Activated naive CD8-positive, alpha-beta T cell treated with anti-CD3 and anti-CD28 coated beads for 36 hours (primary cell): ENCODE measurements at places on chromosomes 11 and 22. TPM values are rescaled to one million over a fixed set of nuclear protein-coding genes. Genes with fewer than 3 reads are reported as not detected.

GRCh38 chr11:72102631-72102945 lies 509 bp downstream of the LAMTOR1 start:
- no peak for DNase-seq

DNA sequence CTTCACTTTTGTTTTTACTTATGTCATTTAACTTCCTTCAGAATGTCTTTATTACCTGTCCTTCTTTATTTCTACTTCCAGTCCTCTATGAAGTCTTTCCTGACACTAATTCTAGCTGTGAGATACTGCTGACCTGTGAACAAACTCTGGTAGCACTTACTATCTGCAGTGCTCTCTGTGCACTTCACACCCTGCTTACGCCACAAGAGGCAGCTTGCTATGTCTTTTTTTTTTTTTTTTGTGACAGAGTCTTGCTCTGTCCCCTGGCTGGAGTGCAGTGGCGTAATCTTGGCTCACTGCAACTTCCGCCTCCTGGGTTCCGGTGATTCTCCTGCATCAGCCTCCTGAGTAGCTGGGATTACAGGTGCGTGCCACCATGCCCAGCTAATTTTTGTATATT lies 10.7 kb downstream of the STIM1 start:
- DNase-seq, result no peak

- DNase-seq, result no peak
Observed at GRCh38 chr11:99781074-99781473, 760.3 kb downstream of the CNTN5 start.

DNA sequence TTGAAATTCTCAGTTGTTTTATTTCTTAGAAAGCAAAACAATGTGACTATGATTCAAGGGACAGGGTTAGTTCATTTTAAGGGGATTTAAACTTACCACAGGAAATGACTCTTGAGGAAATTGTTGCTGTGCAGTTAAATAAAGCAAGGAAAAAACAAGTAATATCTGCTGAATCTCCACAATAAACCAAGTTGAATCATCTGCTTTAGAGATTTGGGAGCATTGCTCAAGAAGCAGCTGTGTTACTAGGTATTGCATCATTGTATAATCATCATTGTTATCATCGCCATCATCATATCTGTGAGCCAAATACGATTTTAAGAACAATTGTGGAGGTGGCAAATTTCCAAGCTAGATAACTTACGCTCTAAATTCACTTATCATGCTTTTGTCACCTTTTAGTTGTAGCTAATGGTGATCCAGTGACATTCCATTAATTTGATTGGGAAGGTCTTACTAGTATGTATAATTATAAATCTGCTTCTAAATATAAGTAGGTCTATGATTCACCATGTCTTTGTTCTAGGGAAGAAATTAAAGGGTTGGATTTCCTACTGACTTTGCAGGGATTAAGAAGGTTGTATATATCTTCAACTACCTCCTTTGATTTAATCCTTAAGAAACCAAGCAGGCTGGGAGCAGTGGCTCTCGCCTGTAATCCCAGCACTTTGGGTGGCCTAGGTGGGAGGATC lies 19.9 kb downstream of the MMP10 start:
- no peak for DNase-seq

- DNase-seq, result no peak
Observed at GRCh38 chr11:86555866-86556265, 116.5 kb downstream of the ME3 start.

DNA sequence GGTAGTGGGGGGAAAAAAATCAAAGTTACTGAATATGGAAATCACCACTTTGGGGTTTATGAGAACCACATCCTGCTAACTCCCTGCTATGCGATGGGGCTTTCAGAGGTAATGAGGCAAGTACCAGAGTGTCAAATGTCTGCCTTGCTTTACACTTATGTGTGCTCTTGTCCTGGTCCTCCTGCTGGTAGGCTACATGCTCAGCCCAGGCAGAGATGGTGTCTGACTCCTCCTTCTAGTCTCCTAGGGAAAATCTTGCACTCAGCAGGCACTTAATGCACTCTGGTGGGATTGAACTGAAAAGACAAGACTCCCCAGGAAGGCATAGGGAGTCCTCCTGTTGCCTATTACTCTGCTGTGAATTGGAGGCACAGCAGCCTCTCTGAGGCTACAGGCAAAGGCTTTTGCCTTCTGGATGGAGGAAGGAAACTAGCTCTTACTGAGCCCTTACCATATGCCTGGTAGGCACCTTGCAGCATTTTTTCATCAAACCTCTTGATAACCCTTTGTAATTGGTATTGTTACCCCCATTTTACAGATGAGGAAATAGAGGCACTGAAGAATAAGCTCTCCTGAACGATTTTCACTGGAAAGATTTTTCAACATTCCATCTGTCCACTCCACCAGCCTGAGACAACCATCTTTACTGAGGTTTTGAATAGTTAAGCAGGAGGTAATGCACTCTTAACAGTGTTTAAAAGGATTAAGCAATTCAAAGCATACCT lies 132.1 kb upstream of the PAX6 start:
- no peak for DNase-seq

DCHS1 gene
- 1.4 TPM for total RNA-seq

GRCh38 chr22:46726066-46726985 lies 11.7 kb downstream of the CERK start:
- DNase-seq, result no peak

PRG3 gene
- total RNA-seq, result not detected

DNA sequence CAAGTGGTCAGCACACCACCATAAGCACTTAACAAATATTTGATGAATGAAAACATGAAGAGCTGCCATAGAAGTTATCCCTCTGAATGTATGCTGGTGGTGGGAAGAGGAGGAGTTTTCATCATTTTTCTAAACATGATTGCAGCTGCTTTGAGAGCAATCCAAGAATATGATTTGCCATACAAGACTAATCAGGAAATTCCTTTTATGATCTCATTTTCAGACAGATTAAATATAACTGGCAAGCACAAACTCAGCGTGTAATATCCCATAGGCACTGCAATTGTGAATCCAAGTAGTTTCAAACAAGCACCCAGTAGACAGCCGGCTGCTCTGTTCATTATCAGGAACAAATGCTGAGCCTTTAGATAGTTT lies 505.7 kb upstream of the LUZP2 start:
- no peak for DNase-seq

DNA sequence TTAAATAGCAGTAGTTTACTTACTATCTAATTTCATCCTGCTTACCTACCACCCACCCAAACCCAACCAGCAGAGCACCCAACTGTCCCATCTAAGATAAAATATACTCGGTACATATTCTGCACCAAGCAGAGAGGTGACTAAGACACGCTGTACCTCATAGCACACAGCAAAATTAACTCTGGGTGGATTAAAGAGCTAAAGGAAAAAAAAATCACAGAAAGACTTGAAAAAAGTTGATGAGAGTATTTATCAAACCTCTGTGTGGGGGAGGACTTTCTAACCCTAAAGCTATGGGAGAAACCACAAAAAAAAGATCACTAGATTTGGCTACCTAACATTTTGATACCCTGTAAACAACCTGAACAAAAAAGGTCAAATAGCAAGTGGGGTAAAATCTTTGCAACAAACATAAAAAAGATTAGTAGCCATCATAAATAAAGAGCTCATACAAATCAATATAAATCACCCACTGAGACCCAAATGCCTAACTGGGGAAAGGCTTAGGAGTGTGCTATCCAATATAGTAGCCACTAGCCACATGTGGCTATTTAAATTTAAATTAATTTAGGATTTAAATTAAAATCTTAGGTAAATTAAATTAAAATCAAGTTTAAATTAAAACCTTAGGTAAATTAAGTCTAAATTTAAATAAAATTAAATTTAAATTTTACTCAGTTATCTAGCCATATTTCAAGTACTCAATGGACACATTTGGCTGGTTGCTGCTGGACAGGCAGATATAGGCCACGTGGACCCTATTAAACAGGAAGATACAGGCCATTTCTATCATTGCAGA lies 25.6 kb upstream of the CD5 start:
- DNase-seq, result no peak

DNA sequence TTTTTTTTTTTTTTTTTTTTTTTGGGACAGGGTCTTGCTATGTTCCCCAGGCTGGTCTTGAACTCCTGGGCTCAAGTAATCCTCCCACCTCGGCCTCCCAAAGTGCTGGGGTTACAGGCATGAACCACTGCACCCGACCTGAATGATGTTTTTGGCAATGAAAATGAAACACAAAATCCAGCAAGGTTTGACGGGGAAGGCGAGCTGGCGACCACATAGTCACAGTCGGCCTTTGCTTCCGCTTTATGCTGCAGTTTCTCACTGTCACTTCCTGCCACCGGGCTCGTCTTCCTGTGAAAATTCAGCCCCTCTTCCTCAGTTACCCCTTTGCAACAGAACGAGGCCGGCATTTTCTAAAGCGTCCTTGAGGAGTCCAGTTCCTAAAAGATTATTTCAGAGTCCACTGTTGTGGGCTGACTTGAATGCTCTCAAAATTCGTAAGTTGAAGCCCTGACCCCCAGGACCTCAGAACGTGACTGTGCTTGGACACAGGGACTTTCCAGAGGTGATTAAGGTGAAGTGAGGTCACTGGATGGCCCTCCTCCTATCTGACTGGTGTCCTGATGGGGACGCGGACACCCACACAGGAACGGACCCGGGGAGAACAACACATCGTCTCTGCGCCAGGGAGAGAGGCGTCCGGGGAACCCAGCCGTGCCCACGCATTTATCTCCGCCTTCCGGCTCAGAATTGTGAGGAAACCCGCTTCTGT lies 2.9 kb upstream of the BID start:
- DNase-seq, result peak; percentile 76

- no peak for DNase-seq
Observed at GRCh38 chr11:44964526-44965209, 14.0 kb upstream of the TP53I11 start.

DNA sequence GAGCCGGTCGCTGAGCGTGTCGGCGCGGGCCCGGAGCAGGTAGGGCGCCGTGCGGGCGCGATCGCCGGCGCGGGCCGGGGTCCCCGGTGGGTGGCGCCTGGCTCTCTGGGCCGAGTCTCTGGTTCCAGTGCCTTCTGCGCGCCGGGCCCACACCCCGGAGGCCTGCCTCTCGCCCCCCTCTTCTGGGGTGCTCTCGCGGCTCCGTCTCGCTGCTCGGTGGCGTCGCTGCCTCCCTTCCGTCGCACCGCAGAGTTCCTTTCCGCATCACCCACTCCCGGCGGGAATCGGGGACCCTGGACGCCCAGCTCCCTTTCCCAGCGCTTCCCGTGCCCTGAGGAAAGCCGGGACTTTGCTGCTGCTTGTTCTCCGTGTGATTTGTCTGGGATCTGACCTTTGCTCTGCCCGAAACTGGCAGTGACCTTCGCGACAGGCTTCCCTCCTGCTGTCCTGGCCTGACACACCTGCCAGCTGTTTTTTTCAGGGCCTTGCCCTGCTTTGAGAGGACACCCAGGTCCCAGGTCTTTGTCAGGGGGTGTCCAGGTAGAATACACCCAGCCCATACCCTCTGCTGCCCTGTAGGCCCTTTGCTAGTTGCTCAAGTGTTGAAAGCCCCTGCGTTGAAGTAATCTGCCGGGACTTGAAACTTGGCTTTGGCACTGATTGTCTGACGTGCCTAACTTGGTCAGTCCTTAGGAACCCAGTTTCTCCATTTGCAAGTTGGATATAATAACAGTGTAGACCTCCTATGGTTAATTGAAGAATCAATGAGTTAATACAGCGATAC lies 711 bp downstream of the FDX1 start:
- peak; percentile 14 for DNase-seq

DNA sequence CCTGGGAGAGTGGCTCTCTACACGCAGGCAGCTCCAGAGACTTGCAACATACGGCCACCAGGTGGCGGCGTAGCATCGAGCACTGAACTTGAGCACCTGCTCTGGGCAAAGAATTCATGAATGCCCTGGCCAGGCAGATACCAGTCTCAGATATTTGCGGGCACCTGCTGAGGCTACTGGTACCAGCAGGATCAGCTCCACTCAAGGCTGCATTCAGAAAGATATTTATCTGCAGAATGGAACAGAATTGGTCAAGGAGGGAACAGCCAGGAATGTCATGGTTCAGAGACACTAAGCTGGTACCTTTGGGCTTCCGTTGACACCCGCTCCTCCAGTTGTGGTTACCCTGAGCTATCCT lies 10.8 kb upstream of the CCDC86 start:
- peak; percentile 71 for DNase-seq

KDM4E gene
- total RNA-seq, result not detected

- no peak for DNase-seq
Observed at GRCh38 chr11:19091366-19091765, 25.6 kb upstream of the ZDHHC13 start.

GRCh38 chr11:66126808-66127555 lies 56.9 kb downstream of the PACS1 start:
- peak; percentile 66 for DNase-seq

- no peak for DNase-seq
Observed at GRCh38 chr22:17444204-17444504, 74.9 kb downstream of the CECR2 start.

USP2 gene
- 1.4 TPM for total RNA-seq

KCNK4 gene
- not detected for total RNA-seq

DNA sequence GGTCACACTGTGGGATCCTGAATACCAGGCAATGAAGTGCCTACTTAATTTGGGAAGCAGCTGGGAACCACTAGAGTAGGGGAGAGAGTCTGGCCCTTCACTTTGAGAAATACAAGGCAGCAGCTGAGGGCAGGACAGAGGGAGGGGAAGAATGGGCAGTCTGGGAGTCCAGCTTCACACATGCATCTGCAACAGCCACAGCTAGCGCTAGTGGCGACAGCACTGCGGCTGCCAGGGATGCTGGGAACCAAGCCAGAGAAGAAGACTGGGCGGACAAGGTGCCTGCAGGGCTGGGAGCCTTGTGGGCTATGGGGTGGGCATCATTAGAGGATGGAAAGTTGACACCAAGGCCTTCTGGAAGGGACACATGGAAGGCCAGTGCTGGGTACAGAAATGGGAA lies 15.8 kb downstream of the SCUBE2 start:
- DNase-seq, result no peak

- DNase-seq, result no peak
Observed at GRCh38 chr22:25402501-25403283, 161.8 kb upstream of the GRK3 start.

RTN4RL2 gene
- total RNA-seq, result 0.43 TPM

APOA5 gene
- not detected for total RNA-seq

DNA sequence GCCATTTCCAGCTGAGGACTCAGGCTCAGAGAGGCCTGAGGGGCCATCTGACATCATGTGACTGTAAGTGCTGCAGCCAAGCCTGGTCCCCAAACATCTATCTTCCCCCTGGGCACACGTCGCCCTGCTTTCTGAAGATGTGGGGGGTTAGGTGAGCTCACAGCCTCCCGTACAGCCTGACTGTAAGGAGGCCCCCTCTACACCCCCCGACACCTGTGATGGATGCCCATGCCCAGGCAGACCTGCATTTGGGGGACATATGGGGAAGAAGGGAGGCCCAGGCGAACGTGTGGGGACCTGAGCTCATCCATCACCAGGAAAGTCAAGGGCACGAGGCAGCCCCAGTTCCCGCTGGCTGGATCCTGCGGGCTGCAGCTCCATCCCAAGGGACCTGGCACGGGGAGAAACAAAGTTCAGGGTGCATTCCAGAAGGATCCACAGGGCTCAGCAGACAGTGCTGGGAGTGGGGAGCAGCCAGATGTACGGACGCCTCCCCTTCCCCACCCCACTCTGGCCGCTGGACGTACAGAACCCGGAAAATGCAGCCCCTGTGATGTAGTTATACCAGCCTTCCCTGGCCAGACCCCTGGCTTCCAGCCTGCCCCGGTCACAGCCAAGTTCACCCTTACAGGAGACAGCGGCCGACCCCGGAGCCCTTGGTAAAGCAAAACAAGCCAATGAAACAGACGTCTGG lies 1431.4 kb downstream of the BRD1 start:
- no peak for DNase-seq

RTN3 gene
- total RNA-seq, result 33.5 TPM
